DMS79 treated with DMSO at 0.1 percent for 48 hours (cell line): ENCODE measurements at places on chromosomes 6 and 20.

GRCh38 chr6:34600101-34600500 lies 44.0 kb upstream of the SPDEF start:
- DNase-seq: no peak

GRCh38 chr6:157235600-157236039 lies 87.7 kb downstream of the TMEM242 start:
- no peak for DNase-seq

DNA sequence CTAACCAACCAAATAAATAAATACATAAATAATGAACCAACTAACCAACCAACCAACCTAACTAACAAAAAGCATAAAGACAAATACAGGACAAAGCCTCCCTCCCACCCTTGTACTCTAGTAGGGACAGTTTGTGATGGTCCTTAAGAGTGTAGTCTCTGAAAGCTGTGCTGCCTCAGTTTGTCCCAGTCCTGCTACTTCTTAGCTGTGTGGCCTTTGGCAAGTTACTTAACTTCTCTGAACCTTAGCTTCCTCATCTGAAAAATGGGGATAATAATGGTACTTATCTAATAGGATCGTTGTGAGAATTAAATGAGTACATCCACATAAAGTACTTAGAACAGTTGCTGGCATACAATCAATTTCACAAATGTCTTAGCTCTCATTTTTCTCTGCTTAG lies 232.6 kb upstream of the SUPT3H start:
- DNase-seq: no peak

DNA sequence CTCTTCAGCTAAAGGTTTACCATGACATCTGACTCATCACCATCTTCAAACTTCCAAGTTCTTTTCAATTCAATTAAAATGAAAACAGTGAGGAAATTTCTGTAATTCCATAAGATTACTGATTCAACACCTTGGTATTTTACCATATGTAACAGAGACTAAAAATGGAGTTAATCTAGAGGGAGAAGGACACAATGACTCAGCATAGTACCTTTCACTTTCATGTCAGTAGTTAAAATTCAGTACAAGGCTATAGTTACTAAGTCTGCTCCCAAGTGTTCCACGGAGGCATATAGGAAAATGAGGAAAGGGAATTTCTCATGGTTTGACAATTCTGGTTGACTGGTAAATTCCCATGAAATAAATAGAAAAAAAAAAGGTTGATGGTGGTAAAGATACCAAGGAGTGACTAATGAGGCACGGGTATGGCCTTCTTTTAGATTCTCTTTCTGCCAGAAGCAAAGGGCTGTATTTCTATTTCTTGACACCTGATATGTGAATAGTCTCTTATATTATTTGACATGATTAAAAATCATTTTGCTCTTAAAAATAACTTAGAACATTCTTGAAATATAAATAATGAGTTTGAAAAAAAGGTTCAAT lies 526.7 kb upstream of the ADGRB3 start:
- DNase-seq: no peak

DNA sequence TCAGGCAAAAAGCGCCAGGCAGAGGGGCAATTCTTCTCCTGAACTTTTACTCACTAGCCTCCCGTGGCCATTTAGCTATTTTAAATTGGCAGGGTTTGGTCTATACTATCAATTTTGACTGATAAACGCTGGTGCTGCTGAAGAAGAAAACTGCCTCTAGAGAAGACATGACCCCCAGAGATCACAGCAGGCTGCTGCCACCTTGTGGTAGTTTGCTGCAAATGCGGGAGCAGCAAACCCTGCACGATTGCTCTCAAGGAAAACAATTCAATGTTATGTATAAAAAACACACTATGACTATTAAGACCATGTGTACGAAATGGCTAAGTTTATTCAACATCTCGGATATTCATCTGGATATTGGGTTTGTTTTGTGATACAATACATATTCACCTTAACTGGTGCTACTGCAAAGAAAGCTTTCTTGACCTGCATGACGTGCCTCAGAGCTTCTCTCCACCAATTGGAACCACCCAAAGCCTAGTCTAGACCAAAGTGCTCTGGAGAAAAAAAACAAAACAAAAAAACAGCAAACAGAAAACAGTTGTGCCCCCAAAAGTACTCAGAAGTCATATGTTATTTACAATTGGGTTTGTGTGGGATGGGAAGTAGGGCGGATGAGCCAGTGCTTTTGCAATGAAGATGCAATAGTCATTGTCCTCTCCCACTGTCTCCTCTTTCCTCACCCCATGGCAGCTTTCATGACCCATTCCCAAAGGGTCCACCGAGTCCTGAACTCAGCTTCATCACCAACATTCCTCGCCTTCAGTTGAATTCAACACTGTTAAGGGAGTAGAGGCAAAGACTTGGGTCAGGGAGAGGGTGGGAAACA lies 19.6 kb upstream of the IL17F start:
- DNase-seq: peak; percentile 52

- DNase-seq: peak; percentile 2
Observed at GRCh38 chr20:44651684-44652423, at the start of gene ADA. TSS of gene ADA (minus strand) at chr20:44651699. CDS start at chr20:44651607, 92 bp downstream.

DNA sequence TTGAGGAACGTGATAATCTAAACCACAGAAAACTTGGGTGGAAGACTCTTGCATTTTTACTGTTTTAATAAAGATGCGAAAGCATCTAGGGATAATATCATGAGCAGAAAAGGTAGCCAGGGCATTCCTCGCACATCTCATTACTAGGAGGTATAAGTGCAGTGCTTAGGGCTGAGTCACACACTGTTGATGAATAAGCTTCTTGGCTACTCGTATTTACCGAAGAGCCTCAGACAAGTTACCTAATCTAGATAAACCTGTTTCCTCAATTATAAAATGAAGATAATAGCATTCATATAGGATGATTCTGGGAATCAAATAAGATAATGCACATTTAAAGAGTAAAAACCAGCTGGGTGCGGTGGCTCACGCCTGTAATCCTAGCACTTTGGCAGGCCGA lies 780 bp upstream of the KIAA0319 start:
- DNase-seq: no peak

GRCh38 chr6:75235271-75235670 lies 8.3 kb downstream of the COX7A2 start:
- DNase-seq: no peak

- DNase-seq: no peak
Observed at GRCh38 chr6:47495954-47496545, 18.5 kb downstream of the CD2AP start.

- no peak for DNase-seq
Observed at GRCh38 chr6:138486249-138487101, 12.8 kb downstream of the NHSL1 start.

DNA sequence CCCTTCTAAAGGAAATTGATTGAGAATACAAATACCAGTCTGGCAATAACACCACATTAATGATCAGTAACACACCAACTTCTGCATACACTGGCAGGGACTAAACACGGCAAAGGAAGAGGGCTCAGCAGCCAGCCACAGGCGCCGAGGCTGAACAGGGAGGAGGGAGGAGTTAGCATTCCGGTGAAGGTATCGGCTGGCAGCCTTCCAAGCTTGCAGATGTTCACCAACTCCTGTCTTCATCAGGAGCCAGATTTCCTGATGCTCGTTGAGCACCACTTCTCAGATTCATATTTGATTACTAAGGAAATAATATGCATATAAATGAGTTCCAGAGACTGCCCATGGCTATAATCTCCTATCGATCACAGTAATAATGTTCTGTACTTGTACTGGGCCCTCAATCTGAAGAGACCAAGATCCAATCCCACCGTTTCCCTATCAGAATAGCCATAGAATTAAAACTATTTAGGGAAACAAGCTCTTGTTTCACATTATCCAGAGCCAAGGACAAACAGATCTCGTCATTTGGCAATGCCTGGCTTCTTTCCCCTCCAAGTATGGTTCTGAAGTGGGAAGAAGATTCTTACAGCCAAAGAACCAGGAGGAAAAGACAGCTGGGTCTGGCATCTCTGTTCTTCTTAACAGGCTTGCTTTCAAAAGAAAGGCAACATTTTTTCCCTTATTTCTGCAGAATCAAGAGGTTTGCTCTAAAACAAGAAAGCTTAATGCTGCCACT lies 42.2 kb downstream of the GFOD1 start:
- DNase-seq: peak; percentile 69

DNA sequence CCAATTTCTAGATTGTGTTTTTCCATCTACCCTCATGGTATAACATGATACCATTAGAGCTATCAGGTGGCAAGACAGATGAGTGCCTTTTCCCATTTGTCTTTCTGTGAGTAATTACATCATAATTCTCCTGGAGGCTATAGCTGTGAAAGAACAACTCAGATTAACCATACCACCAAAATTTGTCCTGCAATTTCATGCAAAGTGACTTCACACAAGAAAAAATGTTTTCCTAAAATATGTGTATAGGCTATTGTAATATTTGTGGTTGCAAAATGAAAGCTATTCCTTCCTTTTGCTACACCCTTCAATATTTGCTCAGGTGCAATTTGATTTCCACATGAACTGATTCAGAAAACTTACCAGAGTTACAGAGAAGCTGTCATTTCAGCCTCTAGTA lies 547.7 kb upstream of the ID4 start:
- no peak for DNase-seq

DNA sequence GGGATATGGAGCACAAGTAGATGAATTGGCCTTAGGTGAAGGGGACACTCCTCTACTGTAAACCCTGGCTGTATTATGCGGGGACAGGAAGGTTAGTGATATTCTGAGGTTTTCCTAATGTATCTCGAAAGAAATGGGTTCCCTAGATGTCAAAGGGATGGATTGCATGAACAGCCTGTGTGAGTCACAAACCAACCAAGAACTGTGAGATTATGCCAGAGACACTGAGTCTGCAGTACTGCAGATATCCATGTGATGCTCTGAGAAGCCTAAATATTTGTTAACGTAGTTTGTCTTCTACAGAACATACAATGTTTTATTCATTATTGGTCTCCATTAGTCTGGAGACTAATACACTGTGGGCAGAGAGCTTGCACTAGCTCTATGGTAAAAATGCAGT lies 182.2 kb downstream of the AKAP7 start:
- DNase-seq: no peak

DNA sequence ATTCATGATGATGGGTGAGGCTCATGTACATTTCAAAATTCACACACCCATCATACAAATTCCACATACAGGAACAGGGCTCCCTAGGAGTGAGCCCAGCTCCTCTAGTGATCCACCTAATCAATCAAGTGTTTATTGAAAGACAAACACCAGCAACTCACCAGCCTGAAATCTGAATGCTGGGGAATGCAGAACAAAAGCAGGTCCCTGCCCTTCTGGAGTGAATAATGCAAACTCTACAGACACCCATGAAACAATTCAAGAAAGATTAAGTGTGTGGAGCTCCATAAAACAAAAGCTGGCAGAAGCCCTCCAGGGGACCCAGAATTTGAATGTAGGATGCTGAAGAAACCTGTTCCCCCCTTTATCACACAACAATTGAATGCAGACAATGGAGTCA lies 396.7 kb upstream of the JARID2 start:
- DNase-seq: no peak

DNA sequence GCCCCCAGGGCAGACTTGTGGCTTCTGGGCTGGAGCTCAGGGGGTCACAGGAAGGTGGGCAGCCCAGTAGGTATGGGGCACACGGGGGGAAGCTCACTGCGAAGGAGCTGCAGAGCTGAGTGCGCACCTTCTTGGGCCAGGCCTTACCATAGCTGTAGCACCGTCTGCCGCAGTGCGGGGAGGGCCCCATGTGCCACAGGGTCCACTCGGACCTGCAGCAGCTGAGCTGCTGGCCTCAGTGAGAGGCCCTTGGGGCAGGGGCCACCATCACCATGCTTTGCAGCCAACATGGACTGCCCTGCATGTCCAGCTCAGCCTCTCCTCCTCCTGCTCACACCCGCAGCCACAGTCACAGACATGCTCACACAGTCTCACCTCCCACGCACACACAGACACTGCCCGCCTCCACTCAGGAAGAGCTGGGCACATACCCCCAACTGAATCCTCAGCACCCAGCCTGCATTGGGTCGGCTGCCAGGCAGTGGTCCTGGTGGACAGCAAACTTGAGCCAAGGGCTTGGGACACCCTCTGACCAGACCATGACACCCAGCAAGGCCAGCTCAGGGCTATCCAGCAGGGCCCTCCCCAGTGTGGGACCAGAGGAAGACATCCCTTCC lies 35.3 kb downstream of the YTHDF1 start:
- no peak for DNase-seq

DNA sequence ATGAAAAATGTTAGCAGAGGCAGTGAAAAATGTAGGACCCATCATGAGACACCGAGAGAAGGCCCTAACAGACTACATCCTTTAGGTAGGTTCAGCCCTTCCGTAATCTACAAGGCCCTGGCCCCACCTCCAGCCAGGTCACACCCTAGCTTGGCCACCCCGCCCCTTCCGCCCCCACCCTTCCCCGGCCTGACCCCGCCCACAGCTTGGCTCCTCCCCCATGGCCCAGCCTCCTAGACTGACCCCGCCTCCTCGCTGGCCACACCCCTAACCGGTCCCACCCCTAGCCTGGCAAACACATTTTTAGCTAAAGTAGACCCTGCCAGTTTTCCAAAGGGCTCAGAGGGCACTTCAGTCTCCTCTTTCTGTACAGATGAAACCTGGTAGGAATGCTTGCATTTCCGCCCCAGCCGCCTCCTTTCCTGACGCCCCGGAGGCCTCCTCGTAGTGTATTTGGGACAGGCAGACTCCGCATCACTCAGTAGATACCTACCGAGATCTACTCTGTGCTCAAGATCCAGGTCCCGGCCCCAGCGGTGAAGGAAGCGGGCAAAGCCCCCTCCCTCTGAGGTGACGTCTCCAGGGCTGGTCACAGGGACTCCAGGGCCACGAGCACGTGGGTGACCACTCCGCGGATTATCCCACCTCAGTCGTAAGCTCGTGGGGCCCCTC lies 443.5 kb downstream of the PREX1 start:
- no peak for DNase-seq

- no peak for DNase-seq
Observed at GRCh38 chr6:15310680-15311079, 64.8 kb downstream of the JARID2 start.

GRCh38 chr6:153231048-153231646 lies 100.1 kb upstream of the RGS17 start:
- DNase-seq: no peak

DNA sequence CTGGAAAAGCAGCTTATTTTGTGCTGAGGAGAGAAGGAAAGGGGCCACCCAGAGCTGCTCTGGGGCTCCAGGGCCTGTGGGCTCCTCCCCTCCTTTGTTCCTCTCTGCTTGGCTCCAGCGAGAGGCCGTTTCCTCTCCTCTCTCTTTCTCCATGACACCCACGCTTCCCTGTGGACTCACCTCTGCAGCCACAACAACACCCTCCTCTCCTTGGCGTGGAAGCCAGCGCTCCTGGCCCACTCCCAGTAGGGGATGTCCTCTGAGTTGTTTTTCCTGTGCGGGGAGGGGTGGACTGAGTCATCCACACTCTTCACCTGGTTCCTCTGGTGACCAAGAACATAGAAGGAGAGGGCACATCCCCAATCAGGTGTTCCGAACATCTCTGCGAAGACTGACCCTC lies 4.9 kb upstream of the CDSN start:
- DNase-seq: no peak

- DNase-seq: no peak
Observed at GRCh38 chr6:134472046-134472445, 154.1 kb upstream of the SGK1 start.

- no peak for DNase-seq
Observed at GRCh38 chr6:17927705-17928104, 59.7 kb downstream of the KIF13A start.
